ENCODE measurements at places on chromosomes 5 and 9.

GRCh38 chr9:71814815-71815214 lies 46.5 kb upstream of the CEMIP2 start:
- DNase-seq: no peak

- no peak for DNase-seq
These were observed 851.7 kb upstream of the DMAC1 start for GRCh38 chr9:8651070-8651845.

- no peak for DNase-seq
These were observed 97.6 kb downstream of the BASP1 start for GRCh38 chr5:17314907-17315471.

DNA sequence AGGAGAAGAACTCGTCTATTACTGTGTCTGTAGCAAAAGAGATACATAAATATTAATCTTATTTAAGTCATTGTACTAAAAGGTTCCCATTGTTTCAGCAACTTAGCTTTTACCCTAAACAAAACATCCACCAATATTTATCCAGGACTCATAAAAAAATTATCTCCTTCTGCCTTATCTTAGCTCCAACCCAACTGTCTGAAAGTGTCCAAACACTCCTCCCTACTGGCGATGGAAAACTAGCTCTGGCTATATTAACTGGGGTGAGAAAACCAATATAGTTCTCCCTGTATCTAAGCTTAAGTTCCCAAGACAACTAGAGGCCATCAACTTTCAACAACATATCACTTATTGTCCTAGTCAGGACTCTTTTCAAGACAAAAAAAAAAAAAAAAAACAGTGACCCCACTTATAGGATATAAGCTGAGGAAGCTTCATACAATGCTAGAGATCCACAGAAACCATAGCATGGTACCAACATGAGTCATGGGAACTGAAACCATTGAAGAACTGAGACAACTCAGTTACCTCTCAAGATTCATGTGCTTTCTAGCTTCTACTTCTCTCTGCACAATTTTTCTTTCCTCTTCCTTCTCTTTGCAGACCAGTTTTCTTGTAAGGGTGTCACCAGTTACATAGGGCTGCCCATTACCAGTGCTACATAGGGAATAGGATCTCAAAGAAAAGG lies 150.7 kb upstream of the RASA1 start:
- DNase-seq: no peak

GRCh38 chr5:14189680-14190079 lies 46.5 kb downstream of the TRIO start:
- no peak for DNase-seq

DNA sequence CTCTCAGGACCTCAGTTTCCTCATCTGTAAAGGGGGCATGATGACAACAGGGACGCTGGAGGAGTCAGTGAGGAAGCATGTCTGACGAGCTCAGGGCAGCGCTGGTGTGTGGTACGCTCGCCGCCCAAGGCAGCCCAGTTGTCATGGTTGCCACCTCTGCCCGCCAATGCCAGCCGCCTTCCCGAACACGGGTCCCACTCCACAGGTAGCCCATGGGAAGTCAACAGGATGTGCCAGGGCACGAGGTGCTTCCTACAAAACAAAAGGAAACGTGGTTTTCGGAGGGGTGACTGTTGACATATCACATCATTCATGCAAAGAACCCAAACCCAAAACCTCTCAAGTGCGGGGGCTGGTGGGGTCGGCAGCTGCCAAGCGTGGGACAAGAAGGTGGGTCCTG lies 58.1 kb downstream of the NEK6 start:
- DNase-seq: no peak

DNA sequence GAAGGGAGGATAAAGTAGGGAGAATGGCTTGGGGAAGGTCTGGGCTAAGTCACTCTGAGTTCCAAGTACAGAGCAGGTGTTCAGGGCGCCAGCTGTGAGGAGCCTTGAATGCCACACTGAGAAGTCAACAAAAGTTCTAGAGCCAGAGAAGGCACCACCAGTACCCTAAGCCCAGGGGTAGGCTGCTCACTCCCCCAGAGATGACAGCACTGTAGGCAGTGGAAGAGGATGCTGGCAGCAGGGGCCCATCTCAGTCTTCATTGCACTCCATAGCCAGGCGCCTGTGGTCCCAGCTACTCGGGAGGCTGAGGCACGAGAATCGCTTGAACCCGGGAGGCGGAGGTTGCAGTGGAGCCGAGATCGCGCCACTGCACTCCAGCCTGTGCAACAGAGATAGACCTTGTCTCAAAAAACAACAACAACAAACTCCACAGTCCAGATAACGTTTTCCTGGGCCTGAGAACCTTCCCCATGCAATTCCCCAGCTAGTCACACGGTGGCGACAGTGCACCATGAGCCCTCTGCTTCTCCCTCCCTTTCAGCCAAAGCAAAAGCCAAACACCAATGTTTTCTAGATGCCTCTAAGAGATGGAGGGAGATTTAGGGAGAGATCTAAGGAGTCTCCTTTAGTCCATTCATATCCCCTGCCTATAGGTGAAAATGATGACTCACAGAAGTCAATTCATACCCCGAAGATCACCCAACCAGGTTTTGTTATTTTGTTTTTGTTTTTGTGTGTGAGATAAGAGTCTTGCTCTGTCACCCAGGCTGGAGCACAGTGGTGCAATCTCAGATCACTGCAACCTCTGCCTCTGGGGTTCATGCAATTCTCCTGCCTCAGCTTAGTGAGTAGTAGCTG lies 19.8 kb upstream of the NSD1 start:
- DNase-seq: peak; percentile 59

- DNase-seq: no peak
These were observed 85.8 kb upstream of the ALDH1A1 start for GRCh38 chr9:73038613-73039012.

DNA sequence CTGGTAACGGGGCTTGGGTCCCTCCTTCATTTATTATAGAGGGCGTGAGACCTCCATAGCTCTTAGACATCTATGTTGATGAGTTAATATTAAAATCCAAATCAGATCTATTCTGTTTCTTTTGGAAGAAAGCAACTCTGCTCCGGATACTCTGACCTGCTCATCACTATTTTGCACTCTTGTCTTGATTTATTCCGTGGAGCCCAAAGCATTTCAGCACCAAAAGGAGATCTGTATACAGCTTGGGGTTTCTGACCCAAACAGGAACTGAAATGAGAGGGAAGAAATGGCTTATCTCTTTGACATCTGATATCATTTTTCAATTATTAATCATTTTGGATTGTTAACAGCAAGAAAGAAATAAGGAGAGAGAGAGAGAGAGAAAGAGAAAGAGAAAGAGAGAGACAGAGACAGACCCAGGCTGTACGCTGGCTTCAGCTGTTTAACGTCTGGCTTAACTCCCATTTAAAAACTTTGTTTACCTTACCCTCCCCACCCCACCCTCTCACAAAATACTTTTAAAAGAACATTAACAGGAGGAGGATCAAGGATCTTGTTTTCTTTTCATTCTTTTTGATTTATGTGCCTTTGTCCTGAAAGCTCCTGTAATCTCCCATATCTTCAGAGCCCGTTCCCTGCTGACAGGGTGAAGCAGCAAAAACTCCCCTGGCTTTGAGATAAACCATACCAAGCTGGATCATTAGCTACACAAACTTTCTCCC lies 231.4 kb upstream of the TUT7 start:
- no peak for DNase-seq

DNA sequence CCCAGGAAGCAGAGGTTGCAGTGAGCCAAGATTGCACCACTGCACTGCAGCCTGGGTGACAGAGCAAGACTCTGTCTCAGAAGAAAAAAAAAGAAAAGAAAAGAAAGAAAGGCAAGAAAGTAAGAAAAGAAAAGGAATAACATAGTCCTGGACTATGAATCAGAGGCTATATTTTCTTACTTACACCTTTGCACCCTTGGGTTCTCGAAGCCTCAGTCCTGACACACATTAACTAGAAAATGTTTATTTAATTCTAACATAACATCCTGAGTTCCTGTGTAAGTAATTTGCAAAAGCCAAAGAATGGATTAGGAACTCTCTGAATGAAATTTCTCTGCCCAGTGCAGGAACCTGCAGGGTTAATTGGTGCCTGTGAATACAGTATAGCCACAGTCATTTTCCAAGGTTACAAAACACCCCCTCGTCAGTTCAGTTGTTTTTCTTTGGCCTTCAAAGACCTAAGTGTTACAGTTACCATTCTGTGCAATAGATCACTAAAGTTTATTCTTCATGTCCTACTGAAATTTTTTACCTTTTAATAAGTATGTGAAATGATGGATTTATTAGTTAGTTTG lies 147.6 kb downstream of the SV2C start:
- no peak for DNase-seq

DNA sequence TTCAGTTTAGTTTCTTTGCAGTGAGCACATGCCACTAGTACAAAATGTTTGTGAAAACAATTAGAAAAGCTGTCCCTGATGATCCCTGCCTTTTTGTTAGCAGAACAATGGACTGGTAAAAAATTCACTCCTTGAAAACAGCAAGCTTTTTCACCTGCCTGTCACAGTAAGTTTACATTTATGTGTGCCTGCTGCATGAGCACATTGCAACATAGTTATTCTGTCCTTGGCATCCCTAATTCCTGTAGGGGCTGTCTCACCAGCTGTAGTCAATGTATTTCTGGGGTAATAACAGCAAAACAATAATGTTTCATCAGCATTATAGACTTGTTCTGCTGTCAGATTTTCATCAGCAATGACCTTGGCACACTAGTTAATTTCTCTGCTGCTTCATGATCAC lies 11.6 kb upstream of the ZNF367 start:
- no peak for DNase-seq

DNA sequence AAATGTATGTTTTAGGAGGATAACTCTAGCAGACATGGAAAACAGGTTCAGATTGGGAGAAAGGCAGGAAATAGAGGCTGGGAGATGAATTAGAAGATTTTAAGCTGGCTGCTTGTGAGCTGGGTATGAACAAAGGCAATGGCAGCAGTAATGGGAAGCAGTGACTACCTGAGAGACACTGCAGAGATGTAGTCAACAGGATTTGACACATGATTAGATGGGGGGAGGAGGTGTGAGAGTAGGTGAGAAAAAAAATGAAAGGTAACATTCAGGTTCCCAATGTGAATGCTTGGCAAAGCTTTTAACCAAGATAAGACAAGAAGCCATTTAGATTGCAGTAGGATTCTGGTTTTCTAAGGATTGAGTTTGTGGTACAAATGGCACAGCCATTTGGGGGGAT lies 22.8 kb upstream of the IFNE start:
- no peak for DNase-seq

DNA sequence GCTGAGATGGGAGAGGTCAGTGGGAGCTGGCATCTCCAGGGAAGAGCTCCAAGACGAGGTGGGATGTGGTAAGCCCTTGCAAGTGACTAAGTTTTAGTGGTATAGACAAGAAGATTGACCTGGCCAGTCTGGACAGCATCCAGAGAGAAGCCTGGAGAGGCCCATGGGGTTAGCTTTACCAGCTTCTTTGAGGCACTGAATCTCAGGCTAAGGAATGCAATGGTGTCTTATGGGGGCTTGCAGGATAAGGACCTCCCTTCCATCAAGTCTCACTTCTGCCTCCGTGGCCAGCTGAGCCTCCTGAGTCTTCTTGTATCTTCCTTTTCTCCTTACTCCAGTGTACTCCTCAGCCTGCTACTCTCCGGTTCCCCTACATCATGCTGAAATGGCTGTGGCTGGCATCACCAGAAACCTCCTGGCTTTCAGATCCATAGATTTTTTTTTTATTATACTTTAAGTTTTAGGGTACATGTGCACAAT lies 56.5 kb upstream of the JADE2 start:
- no peak for DNase-seq

GRCh38 chr5:95843733-95844223 lies 21.3 kb upstream of the GLRX start:
- no peak for DNase-seq

- DNase-seq: no peak
These were observed 671.9 kb upstream of the KLF4 start for GRCh38 chr9:108161503-108161902.

GRCh38 chr5:174352681-174353080 lies 307.2 kb downstream of the NSG2 start:
- DNase-seq: no peak

DNA sequence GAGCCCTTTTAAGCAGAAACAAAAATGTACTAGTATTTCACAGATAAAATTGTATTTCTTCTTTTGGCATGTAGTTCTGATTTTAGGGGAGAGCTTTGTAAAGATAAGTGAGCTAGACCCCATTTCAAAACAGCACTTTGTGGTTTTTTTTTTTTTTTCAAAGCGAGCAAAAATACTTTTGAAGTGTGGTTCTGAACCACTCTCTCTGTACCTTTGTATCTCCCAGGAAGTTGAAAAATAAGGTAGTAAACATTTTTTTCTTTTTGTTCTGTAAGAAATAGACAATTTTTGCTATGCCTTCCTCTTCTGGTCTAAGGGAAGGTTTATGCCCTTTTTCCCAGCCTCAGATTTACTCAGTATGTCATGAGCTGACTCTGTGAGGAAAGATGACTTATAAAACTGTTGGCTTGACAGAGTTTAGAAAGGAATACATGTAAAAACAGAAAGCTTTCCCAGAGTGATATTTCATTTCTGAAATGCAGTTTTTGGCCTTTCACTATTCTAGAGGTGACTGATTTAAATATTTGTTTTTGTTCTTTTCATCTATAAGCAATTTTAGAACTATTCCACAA lies 12.5 kb downstream of the ERCC6L2 start:
- DNase-seq: no peak

GRCh38 chr5:153613672-153614071 lies 123.2 kb downstream of the GRIA1 start:
- DNase-seq: no peak

DNA sequence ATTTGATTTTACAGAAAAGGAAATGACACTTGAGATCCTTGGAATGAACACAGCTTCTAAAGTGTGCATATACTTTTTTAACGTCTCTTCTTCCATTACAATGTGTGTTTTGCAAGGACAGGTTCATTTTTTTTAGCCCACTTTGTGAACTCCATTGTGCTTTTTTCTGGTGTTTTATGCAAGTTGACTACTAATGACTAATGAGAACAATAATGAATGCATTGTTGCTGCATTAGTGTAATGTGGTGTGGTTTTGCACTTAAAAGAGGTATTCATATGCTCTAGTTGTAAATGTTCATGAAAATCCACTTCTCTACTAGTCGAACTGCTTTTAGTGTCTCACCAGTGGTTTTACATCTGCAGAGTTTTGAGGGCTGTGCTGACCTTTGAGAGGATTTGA lies 93.6 kb downstream of the UHRF2 start:
- no peak for DNase-seq

- no peak for DNase-seq
These were observed 16.6 kb downstream of the KCNT1 start for GRCh38 chr9:135718616-135719015.

DNA sequence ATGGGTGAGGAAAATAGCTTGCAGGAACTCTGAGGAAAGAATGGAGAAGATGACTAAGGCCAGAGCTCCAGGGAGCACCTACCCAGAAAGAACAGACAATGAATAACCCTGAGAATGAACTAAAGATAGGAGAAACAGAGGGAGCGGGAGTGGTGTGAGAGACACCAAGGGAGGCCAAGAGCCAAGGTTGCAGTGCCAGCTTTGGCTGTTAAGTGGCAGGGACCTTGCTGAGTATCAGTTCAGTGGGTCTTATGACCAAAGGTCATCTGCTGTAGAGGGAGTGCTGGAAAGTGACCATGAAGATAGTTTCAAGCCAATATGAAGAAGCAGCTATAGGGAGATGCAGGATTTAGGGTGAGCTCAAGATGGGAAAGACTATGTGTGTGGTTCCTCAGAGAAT lies 16.7 kb downstream of the P4HA2 start:
- no peak for DNase-seq

Measured in NCI-H2081 (cell line).